Osteoblast (primary cell): ENCODE measurements at places on chromosomes 3 and 15. TPM values are rescaled to one million over a fixed set of nuclear protein-coding genes. Genes with fewer than 3 reads are reported as not detected.

Gene MKRN3
- total RNA-seq: 0.36 and 0.59 TPM in 2 replicates

Gene SPATA12
- total RNA-seq: not detected in 2 replicates

Gene PLSCR2
- total RNA-seq: not detected in 2 replicates

Gene GHRL
- under 0.01 TPM in 1 of 2 replicates, not detected in the other for total RNA-seq

Gene LRRN1
- 3.5 and 4.0 TPM in 2 replicates for total RNA-seq

Gene ERICH6
- under 0.01 and 0.29 TPM in 2 replicates for total RNA-seq

Gene ABHD5
- total RNA-seq: 37.6 and 45.1 TPM in 2 replicates

Gene P3H2
- total RNA-seq: 8.3 and 13.4 TPM in 2 replicates

Gene SUSD5
- 10.9 and 11.2 TPM in 2 replicates for total RNA-seq

Gene SLC33A1
- 35.7 and 36.9 TPM in 2 replicates for total RNA-seq

DNA sequence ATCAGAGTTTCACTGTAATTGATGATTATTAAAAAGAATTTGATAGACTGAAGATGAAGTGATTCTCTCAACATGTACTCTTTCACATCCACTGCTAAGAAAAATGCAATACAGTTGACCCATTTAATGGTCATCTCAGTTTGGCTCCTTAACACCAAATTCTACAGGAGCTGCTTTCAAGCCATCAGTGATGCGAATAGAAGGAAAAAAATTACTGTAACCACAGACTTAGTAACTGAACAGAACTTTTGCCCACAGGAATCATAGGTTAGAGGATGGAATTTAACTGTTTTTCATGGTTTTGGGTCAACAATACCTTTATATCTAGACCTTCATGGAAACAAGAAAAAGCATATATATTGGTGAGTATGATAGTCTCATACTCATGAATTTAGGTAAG, 633.5 kb downstream of the CADM2 start:
- no peak overlapping the region for H3K27ac ChIP-seq
- no peak for DNase-seq
- no peak overlapping the region for H3K4me3 ChIP-seq
- no peaks in the 10 kb centered on the region for H3K36me3 ChIP-seq

- H3K36me3 ChIP-seq: no peaks in the 10 kb centered on the region
- H3K27ac ChIP-seq: no peak overlapping the region
- H3K27me3 ChIP-seq: no peaks in the 10 kb centered on the region
- DNase-seq: no peak
- no peak overlapping the region for H3K4me3 ChIP-seq
Observed at GRCh38 chr3:139318826-139319225, 25.0 kb upstream of the MRPS22 start.

- no peaks in the 10 kb centered on the region for H3K4me1 ChIP-seq
- no peak overlapping the region for H3K4me3 ChIP-seq
- DNase-seq: no peak
- H3K36me3 ChIP-seq: no peaks in the 10 kb centered on the region
- no peak overlapping the region for H3K27ac ChIP-seq
Observed at GRCh38 chr3:155316426-155316825, 22.9 kb upstream of the STRIT1 start.

- no peak overlapping the region for H3K27ac ChIP-seq
- no peaks in the 10 kb centered on the region for H3K27me3 ChIP-seq
- DNase-seq: no peak
- no peaks in the 10 kb centered on the region for H3K4me1 ChIP-seq
- H3K36me3 ChIP-seq: no peaks in the 10 kb centered on the region
Observed at GRCh38 chr3:66344848-66345578, 124.2 kb downstream of the SLC25A26 start.

DNA sequence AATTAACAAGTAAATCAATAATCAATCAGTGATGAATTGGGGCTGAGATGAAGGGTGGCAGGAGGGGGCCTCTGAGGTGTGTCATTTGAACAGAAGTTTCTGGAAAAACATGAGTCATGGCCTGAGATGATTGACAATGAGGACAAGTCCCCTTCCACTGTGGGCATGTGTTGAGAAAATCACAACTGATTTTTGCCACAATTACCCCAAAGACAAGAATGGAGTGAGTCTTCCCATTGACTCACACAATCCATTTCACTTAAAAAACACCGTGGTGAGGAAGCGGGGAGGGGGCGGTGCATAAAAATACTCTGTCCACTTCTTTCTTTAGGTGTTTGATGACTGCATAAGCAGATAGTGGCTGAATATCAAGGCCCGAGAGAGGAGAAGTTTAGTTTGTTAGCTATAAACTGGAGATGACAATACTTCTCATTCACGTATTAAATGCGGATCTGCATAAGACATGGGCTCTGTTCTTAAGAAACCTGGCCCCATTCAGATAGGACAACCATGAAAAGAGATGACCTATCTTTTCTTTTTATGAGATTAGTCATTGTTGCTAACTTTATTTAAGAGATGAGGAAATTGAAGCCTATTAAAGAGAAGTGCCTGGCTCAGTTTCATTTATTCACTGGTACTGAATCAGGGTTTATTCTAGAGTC, 34.7 kb downstream of the SHC4 start:
- no peaks in the 10 kb centered on the region for H3K27me3 ChIP-seq
- peak overlapping the region; percentile 75 for H3K27ac ChIP-seq
- H3K36me3 ChIP-seq: no peaks in the 10 kb centered on the region
- peak overlapping the region; percentile 23 for H3K4me3 ChIP-seq
- no peak for DNase-seq

DNA sequence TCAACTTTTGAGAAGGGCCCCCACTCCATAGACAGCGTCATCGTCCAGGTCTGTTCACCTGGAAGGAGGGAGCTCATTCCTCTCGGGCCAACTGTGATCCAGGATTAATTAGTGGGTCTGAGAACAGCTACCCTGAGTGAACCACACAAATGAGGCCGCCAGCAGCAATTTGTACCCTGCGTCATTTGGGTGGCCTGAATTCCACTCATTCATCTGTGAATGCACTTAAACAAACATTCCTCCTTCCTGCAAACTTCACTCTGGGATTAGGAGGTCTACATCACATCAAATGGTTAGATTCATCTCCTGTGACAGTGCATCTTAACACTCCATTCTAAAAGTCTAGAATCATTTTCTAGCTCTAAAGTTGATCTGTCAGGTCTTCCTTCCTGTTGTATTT, 201.8 kb downstream of the GABRG3 start:
- no peak overlapping the region for H3K4me3 ChIP-seq
- no peaks in the 10 kb centered on the region for H3K27me3 ChIP-seq
- H3K27ac ChIP-seq: no peak overlapping the region
- H3K36me3 ChIP-seq: no peaks in the 10 kb centered on the region
- no peaks in the 10 kb centered on the region for H3K4me1 ChIP-seq
- no peak for DNase-seq

DNA sequence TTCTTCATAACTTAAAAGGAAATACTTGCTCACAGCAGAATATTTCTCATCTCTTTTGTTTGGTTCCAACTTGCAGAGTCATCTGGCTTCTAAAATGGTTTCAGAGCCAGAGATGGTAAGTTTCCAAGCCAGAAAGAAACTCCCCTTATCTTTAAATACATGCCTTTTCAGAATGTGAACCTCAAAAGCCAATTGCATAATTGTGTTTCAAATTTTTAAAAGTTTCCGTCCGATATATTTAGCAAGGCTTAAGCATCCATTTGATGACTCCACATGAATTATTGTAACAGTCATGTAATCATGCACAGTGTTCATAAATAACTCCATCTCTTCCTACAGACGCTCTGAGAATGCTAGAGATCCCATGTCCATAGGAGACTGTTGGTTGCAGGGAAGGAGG, 40.6 kb upstream of the C3orf80 start:
- H3K4me3 ChIP-seq: no peak overlapping the region
- no peaks in the 10 kb centered on the region for H3K27me3 ChIP-seq
- no peaks in the 10 kb centered on the region for H3K36me3 ChIP-seq
- DNase-seq: peak; percentile 87
- peaks cover 39% of the 10 kb centered on the region for H3K4me1 ChIP-seq
- H3K27ac ChIP-seq: peak overlapping the region; percentile 86

- no peak overlapping the region for H3K27ac ChIP-seq
- H3K4me3 ChIP-seq: no peak overlapping the region
- no peaks in the 10 kb centered on the region for H3K36me3 ChIP-seq
- peaks cover 24% of the 10 kb centered on the region for H3K4me1 ChIP-seq
- peak; percentile 63 for DNase-seq
Observed at GRCh38 chr15:69035205-69035917, 20.9 kb downstream of the NOX5 start.

GRCh38 chr15:43056696-43057095, 49.1 kb downstream of the UBR1 start:
- no peak overlapping the region for H3K4me3 ChIP-seq
- peaks cover 64% of the 10 kb centered on the region for H3K36me3 ChIP-seq
- DNase-seq: no peak
- H3K4me1 ChIP-seq: no peaks in the 10 kb centered on the region

DNA sequence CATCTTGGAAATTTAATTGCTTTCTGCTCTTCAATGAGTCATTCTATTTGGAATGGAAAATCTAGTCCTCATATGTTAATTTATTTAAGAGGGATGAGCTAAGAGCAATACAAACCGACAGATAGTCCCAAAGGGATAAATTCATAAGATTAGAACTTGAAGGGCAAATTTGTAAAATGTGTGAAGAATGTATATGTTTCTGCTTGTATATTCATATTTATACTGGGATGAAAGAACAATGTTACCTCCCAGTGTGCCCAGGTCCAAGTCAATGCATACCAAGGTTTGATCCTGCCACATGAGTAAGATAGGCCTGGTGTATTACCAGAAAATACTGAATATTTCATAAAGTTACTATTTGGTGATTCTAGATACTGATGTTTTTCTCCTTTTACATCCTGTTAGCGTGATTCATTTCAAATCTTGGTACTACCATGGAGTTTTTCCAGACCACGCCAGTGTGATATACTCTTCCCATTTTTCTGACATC, 255.6 kb upstream of the SEMA6D start:
- H3K27me3 ChIP-seq: no peaks in the 10 kb centered on the region
- no peak overlapping the region for H3K4me3 ChIP-seq
- H3K36me3 ChIP-seq: no peaks in the 10 kb centered on the region

GRCh38 chr3:136294176-136294575, 44.0 kb downstream of the PCCB start:
- no peaks in the 10 kb centered on the region for H3K36me3 ChIP-seq
- H3K4me1 ChIP-seq: no peaks in the 10 kb centered on the region
- H3K27ac ChIP-seq: no peak overlapping the region
- DNase-seq: no peak

DNA sequence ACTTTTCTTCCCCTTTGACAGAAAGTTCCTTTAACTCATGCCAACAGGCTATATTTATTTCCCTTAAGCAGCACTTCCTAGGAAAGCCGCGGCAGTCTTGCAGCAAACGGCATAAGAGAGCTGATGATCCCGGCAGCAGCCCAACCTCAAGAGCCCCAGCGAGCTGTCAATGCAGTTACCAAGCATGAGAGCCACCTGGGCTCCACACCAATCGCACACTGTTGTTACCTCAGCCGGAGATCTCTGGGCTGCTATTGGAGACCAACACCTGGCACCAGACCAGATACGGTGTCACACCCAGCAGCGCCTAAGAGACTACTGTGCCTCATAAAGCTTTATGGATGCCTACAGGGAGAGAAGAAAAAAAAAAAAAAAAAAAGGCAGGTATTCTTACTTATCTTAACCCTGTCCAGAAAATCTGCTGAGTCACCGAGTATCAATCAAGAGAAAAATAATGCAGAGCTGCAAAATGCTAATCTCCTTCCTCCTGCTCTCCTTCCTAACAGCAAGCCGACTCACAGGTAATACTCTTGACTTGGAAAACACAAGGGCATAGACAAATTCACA, 11.7 kb downstream of the ABCC5 start:
- H3K27ac ChIP-seq: no peak overlapping the region
- no peaks in the 10 kb centered on the region for H3K27me3 ChIP-seq
- peak; percentile 25 for DNase-seq
- H3K36me3 ChIP-seq: no peaks in the 10 kb centered on the region
- H3K4me1 ChIP-seq: peaks cover 24% of the 10 kb centered on the region

DNA sequence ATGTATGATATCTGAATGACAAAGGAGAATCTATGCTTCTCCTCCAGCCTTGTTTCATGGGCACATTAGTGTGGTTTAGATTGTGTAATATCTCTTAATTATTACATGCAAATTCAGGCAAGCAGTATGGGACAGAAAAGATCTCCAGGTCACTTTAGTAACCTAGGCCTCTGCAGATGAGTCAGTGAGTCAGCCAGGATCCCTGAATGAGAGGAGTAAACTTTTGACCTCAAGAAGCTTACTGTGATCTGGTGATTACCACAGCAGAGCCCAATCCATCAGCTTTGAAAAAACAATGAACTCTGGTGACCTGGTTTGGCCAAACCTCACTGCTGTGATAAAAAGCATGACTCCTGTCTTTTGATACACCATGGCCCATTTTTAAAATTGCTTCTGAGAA, 107.8 kb downstream of the LRRN1 start:
- no peak overlapping the region for H3K4me3 ChIP-seq
- H3K36me3 ChIP-seq: no peaks in the 10 kb centered on the region
- H3K4me1 ChIP-seq: no peaks in the 10 kb centered on the region
- DNase-seq: peak; percentile 15
- no peak overlapping the region for H3K27ac ChIP-seq

DNA sequence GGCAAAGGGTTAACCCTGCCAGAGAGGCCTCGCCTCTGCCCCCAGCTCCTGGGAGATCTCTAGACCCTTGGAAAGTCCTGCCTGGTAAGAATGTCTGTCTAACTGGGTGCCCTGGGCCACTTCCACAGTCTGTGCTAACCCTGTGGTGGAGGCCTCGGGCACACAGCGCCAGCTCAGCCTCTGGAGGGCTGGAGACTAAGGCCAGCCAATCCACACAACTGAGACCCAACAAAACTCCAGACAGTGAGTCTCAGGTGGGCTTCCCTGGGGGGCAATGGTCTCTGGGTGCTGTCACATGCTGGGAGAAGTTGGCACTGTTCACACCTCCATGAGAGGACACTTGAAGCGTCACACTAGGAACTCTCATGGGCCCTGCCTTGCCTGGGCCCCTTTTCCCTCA, 19.5 kb downstream of the ZXDC start:
- H3K27me3 ChIP-seq: no peaks in the 10 kb centered on the region
- H3K4me1 ChIP-seq: no peaks in the 10 kb centered on the region
- H3K36me3 ChIP-seq: peaks cover 65% of the 10 kb centered on the region
- DNase-seq: no peak

- H3K4me1 ChIP-seq: no peaks in the 10 kb centered on the region
- no peaks in the 10 kb centered on the region for H3K36me3 ChIP-seq
- no peak overlapping the region for H3K4me3 ChIP-seq
- DNase-seq: no peak
- no peaks in the 10 kb centered on the region for H3K27me3 ChIP-seq
- H3K27ac ChIP-seq: no peak overlapping the region
Observed at GRCh38 chr15:92471288-92471687, 77.6 kb downstream of the ST8SIA2 start.

GRCh38 chr15:83993591-83993990, 242.0 kb upstream of the GOLGA6L4 start:
- no peaks in the 10 kb centered on the region for H3K27me3 ChIP-seq
- no peaks in the 10 kb centered on the region for H3K4me1 ChIP-seq
- no peak overlapping the region for H3K4me3 ChIP-seq
- no peaks in the 10 kb centered on the region for H3K36me3 ChIP-seq
- DNase-seq: no peak
- no peak overlapping the region for H3K27ac ChIP-seq

GRCh38 chr3:184511741-184512140, 49.8 kb upstream of the EPHB3 start:
- H3K27me3 ChIP-seq: peaks cover 76% of the 10 kb centered on the region
- no peaks in the 10 kb centered on the region for H3K36me3 ChIP-seq
- no peak overlapping the region for H3K4me3 ChIP-seq
- H3K27ac ChIP-seq: no peak overlapping the region
- DNase-seq: no peak
